Esophagus squamous epithelium (tissue), 5 donors: ENCODE measurements at places on chromosomes 16 and 17. TPM values are rescaled to one million over a fixed set of nuclear protein-coding genes. Genes with fewer than 3 reads are reported as not detected.

The SLC35G6 gene
- total RNA-seq: not detected

The TMEM238L gene
- 1.00 TPM for total RNA-seq

The CRYBA1 gene
- not detected for total RNA-seq

The PDILT gene
- total RNA-seq: not detected

The KRTAP4-4 gene
- total RNA-seq: not detected

The FAM83G gene
- 84.8 TPM for total RNA-seq

The CACNG1 gene
- total RNA-seq: not detected

The TMC8 gene
- 1.00 TPM for total RNA-seq

The PLCD3 gene
- 21.6 TPM for total RNA-seq

The KRT9 gene
- total RNA-seq: not detected

The TBX2 gene
- total RNA-seq: 2.2 TPM

The CLEC10A gene
- total RNA-seq: 0.40 TPM

The KRT32 gene
- total RNA-seq: 12.8 TPM

The TBC1D3H gene
- total RNA-seq: not detected

The CTF1 gene
- total RNA-seq: 3.6 TPM

The RASD1 gene
- total RNA-seq: 8.4 TPM

The FOXC2 gene
- total RNA-seq: 0.09 TPM

The GGT6 gene
- total RNA-seq: 46.0 TPM

The PCGF2 gene
- total RNA-seq: 2.5 TPM

The SLC6A4 gene
- 5.5 TPM for total RNA-seq

The GAS2L2 gene
- total RNA-seq: not detected
